ENCODE measurements at places on chromosomes 6 and 20.

DNA sequence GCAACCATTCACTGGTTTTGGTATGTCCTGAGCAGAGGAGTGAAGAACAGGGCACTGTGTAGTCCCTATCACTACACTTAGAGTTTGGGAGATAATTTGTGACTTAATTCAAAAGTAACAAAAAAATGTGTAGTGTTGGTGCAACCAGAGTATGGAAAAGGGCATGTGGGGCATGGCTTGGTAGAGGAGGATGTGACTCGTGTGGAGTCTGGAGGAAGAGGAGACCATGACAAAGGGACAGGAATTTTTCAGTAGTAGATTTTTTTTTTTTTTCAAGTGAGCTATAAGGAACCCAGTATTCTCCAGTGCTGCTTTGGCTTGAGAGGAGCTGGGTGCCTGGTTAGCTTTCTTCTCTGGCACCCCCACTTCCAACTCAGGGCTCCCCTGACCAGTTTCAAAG lies 5.1 kb downstream of the MTRES1 start:
- DNase-seq = no peak

DNA sequence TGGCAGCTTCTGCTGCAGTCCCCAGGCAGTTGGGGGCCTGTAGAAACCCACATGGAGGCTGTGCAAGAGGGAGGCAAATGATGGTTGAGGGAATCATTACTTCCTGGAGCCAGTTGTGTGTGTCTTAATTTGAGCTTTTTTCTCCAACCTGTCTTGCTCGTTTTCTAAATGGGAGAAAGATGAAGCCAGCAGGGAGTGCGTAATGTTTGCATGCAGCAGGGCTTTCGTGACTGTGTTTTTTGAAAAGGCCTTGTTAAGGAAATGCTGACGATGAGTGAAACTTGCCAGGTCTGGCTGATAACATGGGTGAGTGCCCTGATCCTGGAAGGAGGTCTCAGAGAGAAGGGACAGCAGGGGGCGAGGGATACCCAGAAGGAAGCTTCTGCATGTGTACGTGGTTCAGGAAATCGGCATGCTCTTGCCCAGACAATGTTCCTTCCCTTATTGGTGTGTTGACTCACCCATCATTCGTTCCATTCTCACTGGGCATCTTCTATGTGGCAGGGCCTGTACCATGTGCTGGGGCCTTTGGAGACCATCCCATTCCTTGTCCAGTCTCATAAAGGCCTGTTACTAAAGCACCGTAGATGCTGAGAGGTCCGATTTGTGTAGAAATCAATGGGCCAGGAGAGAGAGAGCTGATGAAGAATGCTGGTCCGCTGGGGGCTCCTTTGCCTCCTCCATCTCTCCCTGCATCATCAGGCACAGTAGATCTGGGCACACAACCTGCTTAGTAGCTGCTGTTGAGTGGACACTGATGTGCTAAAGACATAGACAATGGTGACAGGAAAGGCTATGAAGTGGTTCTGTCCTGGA lies 27.4 kb downstream of the GLP1R start:
- DNase-seq = no peak

DNA sequence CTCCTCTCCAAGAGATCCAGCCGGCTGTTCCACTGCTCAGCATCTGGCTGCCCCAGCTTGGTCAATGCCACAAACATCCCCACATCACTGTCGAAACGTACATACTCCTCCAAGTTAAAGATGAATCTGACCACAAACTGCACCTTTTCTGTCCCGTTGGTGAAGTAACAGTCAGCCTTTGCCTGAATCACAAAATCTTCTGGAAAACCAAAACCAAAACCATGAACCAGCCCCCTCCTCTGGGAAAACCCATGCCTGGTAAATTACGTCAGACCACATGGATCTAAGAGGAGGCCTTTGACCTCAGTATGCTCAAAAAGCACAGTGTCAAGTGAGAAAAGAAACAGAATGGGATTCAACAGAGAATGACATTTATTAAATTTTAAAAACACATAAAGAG lies 1.7 kb downstream of the HLA-DOB start:
- no peak for DNase-seq

- no peak for DNase-seq
Measured at GRCh38 chr6:117504478-117505144, 22.1 kb downstream of the DCBLD1 start.

DNA sequence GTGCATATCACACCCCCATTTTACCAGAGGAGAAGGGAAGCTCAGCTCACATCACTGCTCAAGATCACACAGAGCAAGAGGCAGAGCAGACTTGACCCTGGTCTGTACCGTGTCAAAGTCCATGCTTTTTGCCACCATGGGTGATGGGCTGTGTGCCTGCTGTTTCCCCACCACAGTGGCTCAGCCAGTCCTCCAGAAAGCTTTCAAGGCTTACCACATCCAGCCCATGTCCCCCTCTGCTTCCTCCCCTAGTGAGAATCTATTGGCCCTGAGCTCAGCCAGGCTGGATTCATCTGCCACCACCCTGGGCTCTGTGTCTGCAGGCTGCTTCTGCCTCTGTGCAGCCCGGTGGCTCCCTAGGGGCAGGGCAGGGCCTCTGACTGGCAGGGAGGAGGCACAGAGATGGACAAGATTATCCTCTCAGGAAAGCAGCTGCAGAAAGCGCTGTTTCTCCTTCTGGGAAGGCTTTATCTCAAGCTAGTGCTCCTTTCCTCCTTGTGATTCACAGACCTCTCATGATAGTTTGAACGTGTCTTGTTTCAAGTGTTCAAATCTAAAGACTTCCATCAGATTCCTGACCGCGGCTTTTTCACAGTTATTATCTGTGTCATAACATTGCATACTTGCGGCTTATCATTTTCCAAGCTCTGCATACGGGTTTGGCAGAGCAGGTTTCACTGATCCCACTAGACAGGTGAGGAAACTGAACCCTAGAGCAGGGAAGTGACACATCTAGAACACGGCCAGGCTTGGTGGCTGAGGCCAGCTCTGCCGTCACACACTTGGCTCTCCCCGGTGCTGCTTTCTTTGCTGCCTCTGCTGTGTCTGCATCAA lies 37.4 kb downstream of the VEGFA start:
- DNase-seq = no peak

GRCh38 chr20:33394718-33395117 lies 6.6 kb downstream of the CDK5RAP1 start:
- DNase-seq = no peak

DNA sequence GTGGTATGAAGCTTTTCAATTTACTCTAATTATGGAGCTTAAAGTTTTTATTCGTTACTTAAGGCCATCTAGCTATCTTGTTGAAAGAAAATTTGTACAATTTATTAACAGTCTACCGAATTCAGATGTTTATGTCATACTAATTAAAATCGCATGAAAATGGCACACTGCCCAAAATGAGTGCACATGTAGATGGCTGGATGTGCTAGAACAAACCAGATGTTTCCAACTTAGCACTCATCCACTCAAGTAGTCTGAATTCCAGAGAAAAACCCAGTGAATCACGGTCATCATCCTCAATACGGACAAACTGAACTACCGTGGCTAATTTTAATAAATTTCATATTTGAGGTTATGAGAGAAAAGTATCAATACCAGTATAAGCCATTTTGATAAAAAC lies 70.4 kb downstream of the COL12A1 start:
- DNase-seq = no peak

- DNase-seq = no peak
Measured at GRCh38 chr6:12327391-12327790, 37.2 kb downstream of the EDN1 start.

DNA sequence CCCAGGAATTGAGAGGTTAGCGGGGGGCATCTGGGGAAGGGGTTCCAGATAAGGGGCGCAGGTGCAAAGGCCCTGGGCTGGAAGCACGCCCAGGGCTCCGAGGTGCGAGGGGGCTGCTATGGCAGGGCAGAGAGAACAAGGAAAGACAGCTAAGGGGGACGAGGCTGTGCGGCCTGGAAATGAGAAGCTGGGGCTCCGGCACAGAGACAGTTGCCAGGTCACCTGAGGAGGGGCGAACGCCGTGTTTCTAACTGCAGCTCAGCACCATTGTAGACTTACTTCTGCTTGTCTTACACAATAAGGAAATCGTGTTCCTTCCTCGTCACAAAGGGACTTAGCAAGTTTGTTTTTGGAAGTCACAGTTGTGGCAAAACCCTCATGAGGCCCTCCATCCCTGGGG lies 68.9 kb upstream of the TBXT start:
- no peak for DNase-seq

DNA sequence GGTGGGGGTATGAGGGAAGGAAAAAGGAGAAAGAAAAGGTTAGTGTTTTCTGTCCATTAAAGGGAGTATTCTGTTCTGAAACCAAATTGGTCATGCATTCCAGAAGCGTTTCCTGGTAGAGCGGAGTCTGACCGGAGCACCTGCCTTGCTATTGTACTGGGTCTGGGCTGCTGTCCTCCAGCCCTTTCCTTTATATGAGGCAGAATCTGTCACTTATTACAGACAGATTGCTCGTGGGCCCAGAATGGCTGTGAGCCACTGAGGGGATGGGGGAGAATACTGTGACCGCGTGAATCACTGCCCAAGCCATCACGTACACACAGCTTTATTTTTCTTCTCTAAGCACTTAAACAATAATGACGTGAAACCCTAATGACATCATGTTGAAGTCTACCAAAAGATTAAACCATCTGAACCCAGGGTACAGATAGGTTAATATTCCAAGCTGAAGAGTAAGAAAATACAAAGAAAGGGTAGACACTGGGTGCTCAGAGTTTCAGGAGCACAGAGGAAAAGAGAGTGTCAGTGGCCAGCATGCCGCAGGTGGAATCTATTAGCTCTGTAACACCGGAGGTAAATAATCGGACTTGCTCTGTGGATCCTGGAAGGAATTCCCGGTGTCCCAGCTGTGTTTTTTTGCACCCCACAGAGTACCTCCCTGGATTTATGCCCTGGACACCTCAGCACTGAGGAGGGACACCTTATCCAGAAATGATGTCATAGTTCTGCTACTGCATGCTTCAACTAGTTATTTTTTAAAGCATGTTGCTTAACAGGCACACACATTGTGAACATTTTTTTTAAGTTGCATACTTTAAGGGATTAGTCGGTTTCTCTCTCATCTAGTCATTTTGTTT lies 573.3 kb downstream of the PKHD1 start:
- DNase-seq = no peak

GRCh38 chr6:90537027-90537426 lies 49.8 kb downstream of the MAP3K7 start:
- DNase-seq = no peak

GRCh38 chr6:156998794-156999330 lies 221.7 kb downstream of the ARID1B start:
- DNase-seq = no peak

DNA sequence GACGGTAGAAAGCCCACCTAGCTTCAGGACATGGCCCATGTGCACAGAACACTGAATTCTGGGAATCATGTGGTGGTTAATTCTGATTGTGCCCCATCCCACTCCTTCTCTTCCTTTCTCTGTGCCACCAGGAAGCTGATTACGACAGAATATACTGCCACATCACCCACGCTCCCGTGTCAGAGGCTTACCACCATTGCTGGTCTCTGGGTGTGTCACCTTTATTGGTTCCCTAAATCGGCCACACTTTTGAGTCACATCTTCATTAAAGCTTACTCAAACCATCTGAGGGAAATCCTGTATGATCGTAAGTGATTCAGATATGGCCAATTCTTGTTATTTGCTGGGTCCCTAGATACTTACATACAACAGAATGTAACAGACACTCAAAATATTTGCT lies 3.1 kb downstream of the TRMT6 start:
- DNase-seq = no peak

GRCh38 chr20:53750827-53751619 lies 157.4 kb upstream of the ZNF217 start:
- DNase-seq = no peak

DNA sequence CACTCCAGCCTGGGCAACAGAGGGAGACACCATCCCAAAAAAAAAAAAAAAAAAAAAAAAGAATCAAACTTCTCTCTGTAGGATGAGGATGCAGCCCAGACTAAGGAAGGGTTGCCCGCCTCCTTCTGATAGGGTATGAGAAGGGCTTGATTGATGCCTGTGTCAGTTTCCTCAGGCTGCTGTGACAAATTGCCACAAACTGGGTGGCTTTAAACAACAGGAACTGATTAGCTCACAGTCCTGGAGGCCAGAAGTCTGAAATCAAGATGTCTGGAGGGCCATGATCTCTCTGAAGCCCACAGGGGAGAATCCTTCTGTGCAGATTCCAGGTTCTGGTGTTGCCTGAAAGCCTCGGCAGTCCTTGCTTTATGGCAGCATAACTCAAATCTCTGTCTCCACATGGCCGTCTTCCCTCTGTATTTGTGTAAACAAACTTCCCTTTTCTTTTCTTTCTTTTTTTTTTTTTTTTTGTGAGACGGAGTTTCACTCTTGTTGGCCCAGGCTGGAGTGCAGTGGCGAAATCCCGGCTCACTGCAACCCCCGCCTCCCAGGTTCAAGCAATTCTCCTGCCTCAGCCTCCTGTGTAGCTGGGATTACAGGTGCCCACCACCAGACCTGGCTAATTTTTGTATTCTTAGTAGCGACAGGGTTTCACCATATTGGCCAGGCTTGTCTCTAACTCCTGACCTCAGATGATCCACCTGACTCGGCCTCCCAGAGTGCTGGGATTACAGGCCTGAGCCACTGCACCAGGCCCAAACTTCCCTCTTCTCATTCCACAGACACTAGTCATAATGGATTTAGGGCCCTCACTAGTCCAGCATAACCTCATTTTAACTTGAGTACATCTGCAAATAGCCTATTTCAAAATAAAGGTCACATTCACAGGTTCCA lies 11.2 kb upstream of the CDK19 start:
- no peak for DNase-seq

GRCh38 chr20:59007665-59008511 lies 834 bp upstream of the CTSZ start:
- no peak for DNase-seq

DNA sequence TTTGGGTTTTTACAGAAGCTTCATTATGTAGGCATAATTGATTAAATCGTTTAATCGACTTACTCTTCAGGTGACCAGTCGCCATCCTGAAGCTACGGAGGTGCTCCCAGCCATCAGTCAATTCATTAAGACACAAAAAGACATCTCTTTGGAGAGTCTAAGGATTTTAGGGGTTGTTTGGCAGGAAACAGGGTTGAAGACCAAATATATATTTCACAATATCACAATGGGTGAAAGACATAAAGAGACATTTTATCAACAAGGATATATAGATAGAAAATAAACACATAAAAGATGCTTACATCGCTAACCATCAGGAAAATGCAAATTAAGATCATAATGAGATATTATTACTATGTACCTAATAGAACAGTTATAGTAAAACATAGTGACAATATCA lies 104.0 kb upstream of the SIRPG start:
- no peak for DNase-seq

DNA sequence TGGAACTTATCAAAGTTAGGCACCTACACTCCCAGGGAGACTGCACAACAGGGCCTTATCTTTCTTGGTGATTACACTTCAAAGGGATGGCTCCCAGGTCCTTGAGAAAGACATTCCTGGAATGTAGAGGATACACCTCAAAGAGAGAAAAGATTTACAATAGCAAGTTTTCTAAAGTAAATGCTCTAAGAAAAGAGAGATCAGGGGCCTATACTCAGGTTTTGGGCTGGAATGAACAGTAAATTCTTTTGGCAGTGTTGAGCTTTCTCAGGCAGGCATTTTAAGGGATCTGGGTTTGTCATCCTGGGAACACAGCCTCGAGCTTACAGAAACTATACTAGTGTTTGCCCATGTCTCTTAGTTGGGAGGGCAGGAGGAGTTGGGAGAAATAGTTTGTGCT lies 31.7 kb upstream of the ME1 start:
- no peak for DNase-seq

GRCh38 chr6:169801396-169802160 lies 50.2 kb downstream of the ERMARD start:
- no peak for DNase-seq

- no peak for DNase-seq
Measured at GRCh38 chr6:137660296-137660731, 166.1 kb upstream of the OLIG3 start.
